ELR (cell line): ENCODE measurements at places on chromosomes 6 and 20.

GRCh38 chr6:73792738-73793137 is 96.7 kb downstream of the CD109 start:
- no peak for DNase-seq

GRCh38 chr6:13286181-13286580 is 42.2 kb downstream of the TBC1D7 start:
- no peak for DNase-seq

DNA sequence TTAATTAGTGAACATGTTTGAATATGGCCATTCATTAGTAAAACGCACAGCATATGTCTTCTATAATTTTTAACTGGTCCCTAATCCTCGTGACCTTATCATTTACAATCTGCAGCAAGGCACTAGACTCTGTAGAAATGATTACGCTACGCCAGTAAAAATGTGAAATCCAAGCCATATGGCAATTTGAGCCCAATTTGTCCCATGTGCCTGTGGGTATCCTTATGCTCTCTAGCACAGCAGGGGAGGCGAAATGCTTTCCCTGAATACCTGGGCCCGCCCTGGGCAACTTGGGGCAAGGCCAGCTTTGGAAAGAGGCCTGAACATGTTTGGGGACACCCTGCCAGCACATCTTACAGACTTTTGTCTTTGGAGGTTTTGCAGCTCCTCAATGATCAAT is 122.7 kb upstream of the AGPAT4 start:
- no peak for DNase-seq

GRCh38 chr6:21802175-21802822 is 208.7 kb downstream of the SOX4 start:
- no peak for DNase-seq
